Activated CD4-positive, alpha-beta memory T cell treated with anti-CD3 and anti-CD28 coated beads for 36 hours (primary cell): ENCODE measurements at places on chromosomes 5 and 9. TPM values are rescaled to one million over a fixed set of nuclear protein-coding genes. Genes with fewer than 3 reads are reported as not detected.

PCDHGA5 gene
- total RNA-seq = not detected

GRCh38 chr9:134815435-134816214 lies 65.0 kb upstream of the FCN2 start:
- no peaks in the 10 kb centered on the region for H3K4me1 ChIP-seq
- no peak overlapping the region for H3K4me3 ChIP-seq
- no peak for DNase-seq

DNA sequence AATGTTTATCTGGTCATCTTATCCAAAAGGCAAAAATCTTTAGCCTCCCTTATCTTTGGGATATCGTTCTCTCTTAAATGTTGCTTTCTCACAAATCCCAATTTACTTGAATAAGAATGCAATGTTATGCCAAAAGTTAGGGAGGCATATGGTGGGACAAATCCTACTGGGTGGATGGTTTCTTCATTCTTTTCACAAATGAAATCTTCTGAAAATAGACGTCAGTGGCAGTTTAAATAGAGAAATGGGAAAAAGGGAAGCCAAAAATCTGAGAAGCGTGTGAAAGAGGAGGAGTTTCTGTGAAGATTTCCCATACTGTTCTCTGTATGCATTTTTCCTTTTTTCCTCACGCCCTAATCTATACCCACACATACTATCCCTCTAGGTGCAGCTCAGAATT lies 2.5 kb upstream of the PCDHAC1 start:
- H3K27me3 ChIP-seq = peaks cover 40% of the 10 kb centered on the region
- H3K4me1 ChIP-seq = peaks cover 6% of the 10 kb centered on the region
- no peak overlapping the region for H3K4me3 ChIP-seq
- no peaks in the 10 kb centered on the region for H3K36me3 ChIP-seq
- no peak for DNase-seq
- H3K27ac ChIP-seq = no peak overlapping the region

GRCh38 chr5:135156337-135156714 lies 122.3 kb upstream of the PITX1 start:
- H3K27ac ChIP-seq = no peak overlapping the region
- peaks cover 4% of the 10 kb centered on the region for H3K27me3 ChIP-seq
- H3K4me3 ChIP-seq = no peak overlapping the region
- H3K36me3 ChIP-seq = peaks cover 2% of the 10 kb centered on the region
- DNase-seq = no peak

PAPPA gene
- not detected for total RNA-seq

LVRN gene
- 0.10 TPM for total RNA-seq

DNA sequence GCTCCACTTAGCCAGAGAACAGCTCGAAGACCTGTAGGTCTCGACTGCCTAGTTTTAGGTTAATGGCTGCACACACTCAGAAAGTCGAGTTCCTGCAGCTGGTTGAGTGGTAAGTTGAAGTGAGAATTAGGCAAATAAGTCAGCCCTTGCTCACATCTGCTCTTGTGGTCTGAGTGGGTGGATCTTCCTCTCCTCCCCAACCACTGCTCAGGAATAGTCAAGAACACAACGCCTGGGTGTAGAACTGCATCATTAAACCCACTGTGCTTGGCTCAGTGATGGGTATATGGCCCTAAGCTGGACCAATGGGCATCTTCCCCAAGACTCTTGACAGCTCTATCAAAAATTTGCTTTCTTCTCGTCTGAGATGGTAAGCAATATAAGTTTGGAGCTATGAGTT lies 20.9 kb upstream of the ADAM19 start:
- peak overlapping the region; percentile 11 for H3K4me3 ChIP-seq
- H3K36me3 ChIP-seq = peaks cover 7% of the 10 kb centered on the region
- H3K4me1 ChIP-seq = peaks cover 95% of the 10 kb centered on the region
- no peaks in the 10 kb centered on the region for H3K27me3 ChIP-seq

SLCO4C1 gene
- 0.31 TPM for total RNA-seq

DNA sequence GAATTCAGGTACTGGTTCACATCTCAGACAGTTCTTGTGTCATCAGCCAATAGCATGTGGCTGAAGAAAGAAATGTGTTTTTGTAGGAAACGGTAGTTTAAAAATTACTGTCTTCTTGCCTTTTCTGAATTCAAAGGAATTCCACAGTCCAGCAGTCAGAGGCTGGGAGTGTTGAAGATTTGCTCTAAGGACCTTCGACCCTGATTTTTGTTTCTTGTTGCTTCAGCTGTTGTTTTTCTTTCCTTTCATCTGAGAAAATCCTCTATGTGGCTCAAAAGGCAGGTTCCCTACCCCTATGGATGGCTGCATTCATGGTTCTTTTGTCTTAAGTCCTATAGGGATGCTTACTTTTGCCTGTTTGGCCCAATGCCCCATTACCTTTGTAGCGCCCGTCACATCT lies 304.9 kb downstream of the TMEM167A start:
- no peaks in the 10 kb centered on the region for H3K36me3 ChIP-seq
- H3K27me3 ChIP-seq = peaks cover 14% of the 10 kb centered on the region
- no peak overlapping the region for H3K4me3 ChIP-seq
- no peak for DNase-seq
- no peaks in the 10 kb centered on the region for H3K4me1 ChIP-seq

INPP5E gene
- 18.8 TPM for total RNA-seq

CCDC183 gene
- 0.21 TPM for total RNA-seq

DNA sequence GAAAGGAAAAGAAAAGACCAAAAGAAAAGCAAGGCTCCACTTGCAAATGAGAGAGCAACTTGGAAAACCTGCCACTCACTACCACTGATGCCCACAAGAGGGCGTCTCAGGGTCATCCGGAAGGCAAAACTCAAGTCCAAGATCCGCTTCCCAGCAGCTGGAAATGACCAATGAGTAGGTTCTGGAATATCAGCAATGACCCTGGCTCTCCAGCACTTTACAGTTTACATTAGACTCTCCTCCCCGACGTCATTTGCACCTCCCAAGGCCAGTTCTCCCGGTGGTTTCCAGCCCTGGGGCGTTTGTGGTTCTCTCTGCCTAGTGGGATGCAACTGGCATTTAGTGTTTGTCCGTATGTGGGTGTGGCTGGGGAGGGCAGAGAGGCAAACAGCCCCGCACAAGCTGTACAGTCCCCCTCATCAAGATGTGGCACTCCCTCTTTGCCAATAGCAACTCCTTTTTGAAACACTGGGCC lies 193.8 kb upstream of the ZNF618 start:
- no peak overlapping the region for H3K27ac ChIP-seq
- peaks cover under 1% of the 10 kb centered on the region for H3K4me1 ChIP-seq
- peaks cover 54% of the 10 kb centered on the region for H3K27me3 ChIP-seq
- H3K36me3 ChIP-seq = no peaks in the 10 kb centered on the region
- H3K4me3 ChIP-seq = no peak overlapping the region

- peak; percentile 73 for DNase-seq
- H3K4me3 ChIP-seq = peak overlapping the region; percentile 50
- peak overlapping the region; percentile 95 for H3K27ac ChIP-seq
- H3K36me3 ChIP-seq = no peaks in the 10 kb centered on the region
These were observed 133.7 kb upstream of the IQGAP2 start for GRCh38 chr5:76269259-76269931.

DNA sequence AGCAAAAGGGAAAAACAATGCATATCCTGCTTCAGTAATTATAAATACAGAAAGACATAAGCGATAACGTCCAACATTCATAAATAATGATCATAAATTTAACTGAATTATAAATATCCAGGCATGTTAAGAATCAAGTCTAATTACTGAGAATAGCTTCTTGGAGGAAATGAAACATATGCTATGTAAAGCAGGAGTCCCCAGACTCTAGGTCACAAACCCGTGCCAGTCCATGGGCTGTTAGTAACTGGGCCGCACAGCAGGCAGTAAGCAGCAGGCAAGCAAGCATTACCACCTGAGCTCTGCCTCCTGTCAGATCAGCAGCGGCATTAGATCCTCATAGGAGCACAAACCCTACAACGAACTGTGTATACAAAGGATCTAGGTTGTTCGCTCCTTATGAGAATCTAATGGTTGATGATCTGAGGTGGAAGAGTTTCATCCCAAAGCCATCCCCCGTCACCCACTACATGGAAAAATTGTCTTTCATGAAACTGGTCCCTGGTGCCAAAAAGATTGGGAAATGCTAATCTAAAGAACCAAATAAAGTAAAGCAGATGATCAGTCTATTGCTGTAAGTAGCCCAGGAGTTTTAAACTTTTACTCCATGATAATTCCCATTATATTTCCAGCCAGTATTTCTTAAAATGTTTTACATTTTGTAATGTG lies 50.4 kb downstream of the CERT1 start:
- H3K4me1 ChIP-seq = peaks cover 32% of the 10 kb centered on the region
- no peaks in the 10 kb centered on the region for H3K27me3 ChIP-seq
- no peak for DNase-seq
- no peak overlapping the region for H3K27ac ChIP-seq

DNA sequence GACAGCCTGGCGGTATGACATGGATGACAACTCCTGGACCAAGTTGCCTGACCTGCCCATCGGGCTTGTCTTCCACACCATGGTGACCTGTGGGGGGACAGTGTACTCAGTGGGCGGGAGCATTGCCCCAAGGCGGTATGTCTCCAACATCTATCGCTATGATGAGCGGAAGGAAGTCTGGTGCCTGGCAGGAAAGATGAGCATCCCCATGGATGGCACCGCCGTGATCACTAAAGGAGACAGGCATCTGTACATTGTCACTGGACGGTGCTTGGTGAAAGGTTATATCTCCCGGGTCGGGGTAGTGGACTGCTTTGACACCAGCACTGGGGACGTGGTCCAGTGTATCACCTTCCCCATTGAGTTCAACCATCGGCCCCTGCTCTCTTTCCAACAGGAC lies 1.3 kb downstream of the CCIN start:
- no peak for DNase-seq
- H3K27ac ChIP-seq = no peak overlapping the region
- peaks cover 6% of the 10 kb centered on the region for H3K4me1 ChIP-seq
- H3K36me3 ChIP-seq = no peaks in the 10 kb centered on the region

DNA sequence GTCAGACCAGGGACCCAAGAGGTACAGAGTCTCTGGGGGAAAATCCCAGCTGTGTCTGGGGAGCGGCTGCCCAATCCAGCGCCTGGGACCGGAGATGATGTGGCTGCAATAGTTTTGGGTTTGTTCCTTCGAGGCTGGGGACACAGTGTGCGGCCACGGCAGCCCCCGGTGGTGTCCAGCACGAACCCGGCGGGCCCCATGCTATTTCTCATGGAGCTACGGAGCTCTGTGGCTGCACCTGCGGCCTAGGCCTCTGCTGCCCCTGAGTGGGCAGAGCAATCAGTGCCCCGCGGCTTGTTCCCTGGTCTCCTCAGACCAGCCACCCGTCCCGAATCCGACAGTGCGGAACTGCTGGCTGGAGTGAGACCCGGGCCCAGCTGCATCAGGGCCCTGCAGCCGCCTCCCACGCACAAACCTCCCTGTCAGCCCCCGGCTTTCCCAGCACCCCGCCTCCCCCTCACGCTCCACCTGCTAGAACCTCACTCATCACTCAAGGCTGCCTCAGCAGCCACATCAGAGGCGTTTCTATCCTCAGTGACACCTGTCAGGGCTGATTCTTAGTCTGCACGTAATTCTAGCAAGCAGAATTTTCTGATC lies 29.0 kb downstream of the SARDH start:
- H3K27me3 ChIP-seq = no peaks in the 10 kb centered on the region
- peaks cover 21% of the 10 kb centered on the region for H3K4me1 ChIP-seq
- H3K27ac ChIP-seq = peak overlapping the region; percentile 14
- DNase-seq = peak; percentile 62

DMAC1 gene
- 45.4 TPM for total RNA-seq

DNA sequence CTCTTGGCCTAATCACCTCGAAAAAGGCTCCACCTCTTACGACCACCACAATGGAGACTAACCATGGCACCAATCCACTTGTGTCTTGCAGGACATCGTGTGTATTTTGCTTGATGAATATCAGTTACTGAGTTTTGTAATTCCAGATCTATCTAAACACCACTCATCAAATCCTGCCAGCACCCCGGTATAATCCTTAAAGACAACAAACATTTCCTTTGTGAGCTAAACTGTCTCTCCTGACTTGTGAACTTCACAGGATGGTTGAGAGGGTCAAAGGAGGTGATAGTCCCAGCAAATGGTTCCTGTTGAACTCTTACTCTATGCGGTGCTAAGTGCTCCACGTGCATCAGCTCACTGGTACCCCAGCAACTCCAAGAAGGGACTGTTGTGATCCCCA lies 4.0 kb upstream of the TOR1B start:
- no peak overlapping the region for H3K4me3 ChIP-seq
- H3K4me1 ChIP-seq = peaks cover 3% of the 10 kb centered on the region
- H3K27ac ChIP-seq = no peak overlapping the region
- DNase-seq = no peak

- no peaks in the 10 kb centered on the region for H3K36me3 ChIP-seq
- no peak overlapping the region for H3K4me3 ChIP-seq
- no peak overlapping the region for H3K27ac ChIP-seq
- no peak for DNase-seq
- peaks cover 2% of the 10 kb centered on the region for H3K27me3 ChIP-seq
These were observed 116.0 kb upstream of the HMHB1 start for GRCh38 chr5:143695941-143696340.

MUSK gene
- total RNA-seq = not detected

OR1J2 gene
- total RNA-seq = not detected

- peaks cover 8% of the 10 kb centered on the region for H3K4me1 ChIP-seq
- H3K36me3 ChIP-seq = no peaks in the 10 kb centered on the region
- no peak overlapping the region for H3K27ac ChIP-seq
- H3K27me3 ChIP-seq = no peaks in the 10 kb centered on the region
These were observed 134.0 kb downstream of the ZSWIM6 start for GRCh38 chr5:61466017-61466416.

CD72 gene
- total RNA-seq = 9.4 TPM

GRCh38 chr5:66144834-66145390 lies 812 bp downstream of the SREK1 start:
- H3K4me1 ChIP-seq = peaks cover 51% of the 10 kb centered on the region
- H3K36me3 ChIP-seq = peaks cover 12% of the 10 kb centered on the region
- no peak for DNase-seq
- H3K27ac ChIP-seq = peak overlapping the region; percentile 98

GRCh38 chr5:31688515-31689092 lies 49.7 kb downstream of the PDZD2 start:
- no peaks in the 10 kb centered on the region for H3K27me3 ChIP-seq
- no peak overlapping the region for H3K4me3 ChIP-seq
- no peaks in the 10 kb centered on the region for H3K36me3 ChIP-seq
- no peak for DNase-seq

DNA sequence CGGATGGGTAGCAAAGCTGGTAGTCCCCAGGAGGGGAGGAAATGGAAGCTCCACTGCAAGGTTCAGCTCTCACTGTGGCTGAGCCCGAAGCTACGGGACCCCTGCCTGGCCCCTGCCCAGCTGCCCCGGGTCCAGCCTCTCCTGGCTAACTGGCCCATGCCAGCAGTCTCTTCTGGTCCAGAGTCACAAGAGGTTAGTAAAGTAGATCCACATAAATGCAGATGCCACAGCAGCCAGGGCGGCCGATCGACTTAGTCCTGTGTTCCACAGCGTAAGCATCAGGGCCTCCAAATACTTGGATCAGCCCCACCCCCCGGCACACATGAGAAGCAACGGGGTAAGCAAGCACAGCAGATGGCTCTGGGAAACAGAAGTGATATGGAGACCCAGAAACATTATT lies 42.1 kb downstream of the MRPL36 start:
- DNase-seq = no peak
- no peaks in the 10 kb centered on the region for H3K4me1 ChIP-seq
- H3K4me3 ChIP-seq = no peak overlapping the region
- no peak overlapping the region for H3K27ac ChIP-seq
- no peaks in the 10 kb centered on the region for H3K36me3 ChIP-seq

RAD17 gene
- 31.9 TPM for total RNA-seq
